ENCODE measurements at places on chromosomes 13 and 19. TPM values are rescaled to one million over a fixed set of nuclear protein-coding genes. Genes with fewer than 3 reads are reported as not detected.

ZNF91 gene
- 17.0 TPM for total RNA-seq

- DNase-seq = peak; percentile 16
These were observed 268.2 kb upstream of the MAB21L1 start for GRCh38 chr13:35744566-35745178.

- DNase-seq = peak; percentile 69
These were observed 537.3 kb downstream of the SUCLA2 start for GRCh38 chr13:47463726-47464125.

GRK1 gene
- total RNA-seq = not detected

GRCh38 chr13:40069173-40070044 is 413.9 kb downstream of the COG6 start:
- peak; percentile 46 for DNase-seq

GRCh38 chr13:20002787-20003186 is 44.3 kb downstream of the ZMYM2 start:
- no peak for DNase-seq

DNA sequence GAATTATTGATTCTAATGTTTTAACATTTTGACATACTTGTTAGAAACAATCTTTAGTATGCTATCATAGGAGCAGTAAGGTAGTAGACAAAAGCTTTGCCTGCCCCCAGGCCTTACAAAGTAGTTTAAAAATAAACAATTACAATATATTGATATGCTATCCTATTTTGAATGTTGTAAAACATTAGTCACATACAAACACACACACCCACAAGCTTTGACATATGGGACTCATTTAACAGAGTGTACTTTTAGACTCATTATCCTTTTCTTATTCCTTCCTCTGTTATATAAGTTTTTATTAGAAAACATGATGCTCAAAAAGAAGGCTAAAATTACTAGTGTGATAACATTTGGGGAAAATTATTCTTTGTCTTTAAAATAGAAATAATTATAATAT is 33.5 kb downstream of the UCHL3 start:
- DNase-seq = no peak

- DNase-seq = no peak
These were observed 203.3 kb downstream of the LMO7 start for GRCh38 chr13:75839406-75839805.

LILRA2 gene
- not detected for total RNA-seq

- no peak for DNase-seq
These were observed 463.7 kb upstream of the SGCG start for GRCh38 chr13:22717036-22717435.

NCR1 gene
- not detected for total RNA-seq

FFAR3 gene
- total RNA-seq = not detected

- peak; percentile 36 for DNase-seq
These were observed 13.6 kb downstream of the HAS1 start for GRCh38 chr19:51710163-51710562.

DNA sequence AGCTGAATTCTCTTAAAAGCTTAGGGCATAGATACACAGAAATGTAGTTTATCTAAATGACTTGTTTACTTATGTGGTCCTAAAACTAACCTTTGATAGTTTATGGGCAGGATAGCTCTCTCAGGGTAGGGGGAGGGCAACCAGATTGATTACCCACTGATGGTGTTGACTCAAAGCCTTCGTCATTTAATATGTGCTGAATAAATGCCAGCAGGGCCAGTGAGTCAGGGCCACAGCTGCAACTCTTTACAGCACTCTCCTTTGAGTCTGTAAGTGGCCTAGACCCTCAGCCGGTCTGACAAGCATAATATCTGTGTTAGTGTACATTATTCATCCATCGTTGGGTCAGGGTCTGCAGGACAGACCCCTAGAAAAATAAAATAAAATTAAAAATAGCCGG is 128.5 kb downstream of the ZNF675 start:
- no peak for DNase-seq

POGLUT2 gene
- 15.0 TPM for total RNA-seq

NLRP11 gene
- not detected for total RNA-seq

DNA sequence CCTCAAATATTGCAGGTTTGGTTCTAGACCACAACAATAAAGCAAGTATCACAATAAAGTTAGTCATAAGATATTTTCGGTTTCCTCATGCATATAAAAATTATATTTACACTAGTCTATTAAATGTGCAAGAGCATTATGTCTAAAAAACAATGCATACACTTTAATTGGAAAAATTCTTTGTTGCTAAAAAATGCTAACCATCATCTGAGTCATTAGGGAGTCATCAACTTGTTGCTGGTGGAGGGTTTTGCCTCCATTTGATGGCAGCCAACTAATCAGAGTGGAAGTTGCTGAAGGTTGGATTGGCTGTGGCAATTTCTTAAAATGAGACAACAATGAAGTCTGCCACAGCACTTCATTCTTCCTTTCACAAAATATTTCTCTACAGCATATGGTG is 422.3 kb upstream of the GPC6 start:
- DNase-seq = peak; percentile 64

Measured in IMR-90 (cell line).